ENCODE measurements at places on chromosomes 13 and 19. TPM values are rescaled to one million over a fixed set of nuclear protein-coding genes. Genes with fewer than 3 reads are reported as not detected.

- H3K36me3 ChIP-seq = no peaks in the 10 kb centered on the region
- no peak for DNase-seq
- no peak overlapping the region for H3K27ac ChIP-seq
- H3K27me3 ChIP-seq = no peaks in the 10 kb centered on the region
Measured at GRCh38 chr19:6020166-6020882, 42.4 kb upstream of the RANBP3 start.

- peaks cover 6% of the 10 kb centered on the region for H3K27me3 ChIP-seq
- H3K4me3 ChIP-seq = no peak overlapping the region
- no peak overlapping the region for H3K27ac ChIP-seq
- no peak for DNase-seq
Measured at GRCh38 chr13:74794582-74794981, 660.4 kb upstream of the KLF12 start.

DNA sequence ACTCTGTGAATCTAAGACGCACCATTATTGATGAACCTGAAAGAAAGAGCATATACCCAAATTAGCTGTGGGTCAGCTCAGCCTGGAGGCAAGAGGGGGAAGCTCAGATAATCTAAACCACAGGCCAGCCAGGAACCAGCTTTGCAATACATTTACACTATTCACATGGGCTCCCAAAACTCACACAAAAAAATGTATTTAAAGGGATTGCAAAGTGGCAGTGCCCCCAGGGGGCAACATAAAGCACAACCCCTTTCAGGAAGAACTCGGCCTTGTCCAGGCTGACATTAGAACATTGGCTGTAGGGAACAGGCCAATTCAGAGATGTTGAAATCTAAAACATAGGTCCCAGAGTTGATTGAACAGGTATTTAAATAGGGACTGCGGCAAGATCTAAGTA, 3.2 kb upstream of the PROZ start:
- peaks cover 32% of the 10 kb centered on the region for H3K27me3 ChIP-seq
- H3K4me3 ChIP-seq = no peak overlapping the region
- no peak overlapping the region for H3K27ac ChIP-seq
- H3K4me1 ChIP-seq = peaks cover 24% of the 10 kb centered on the region

DNA sequence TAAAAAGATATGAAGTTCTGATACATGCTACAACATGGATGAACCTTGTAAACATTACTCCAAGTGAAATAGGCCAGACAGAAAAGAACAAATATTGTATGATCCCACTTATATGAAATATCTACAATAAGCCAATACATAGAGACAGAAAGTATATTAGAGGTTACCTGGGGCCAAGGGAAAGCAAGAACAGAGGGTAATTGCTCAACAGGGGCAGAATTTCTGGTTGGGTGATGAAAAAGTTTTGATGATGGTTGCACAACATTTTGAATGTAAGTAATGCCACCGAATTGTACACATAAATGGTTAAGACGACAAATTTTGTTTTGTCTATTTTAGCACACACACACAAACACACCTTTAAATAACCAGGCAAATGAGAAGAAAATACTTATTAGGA, 268.4 kb downstream of the FOXO1 start:
- DNase-seq = no peak
- no peak overlapping the region for H3K27ac ChIP-seq
- no peaks in the 10 kb centered on the region for H3K27me3 ChIP-seq
- peaks cover 4% of the 10 kb centered on the region for H3K36me3 ChIP-seq

DNA sequence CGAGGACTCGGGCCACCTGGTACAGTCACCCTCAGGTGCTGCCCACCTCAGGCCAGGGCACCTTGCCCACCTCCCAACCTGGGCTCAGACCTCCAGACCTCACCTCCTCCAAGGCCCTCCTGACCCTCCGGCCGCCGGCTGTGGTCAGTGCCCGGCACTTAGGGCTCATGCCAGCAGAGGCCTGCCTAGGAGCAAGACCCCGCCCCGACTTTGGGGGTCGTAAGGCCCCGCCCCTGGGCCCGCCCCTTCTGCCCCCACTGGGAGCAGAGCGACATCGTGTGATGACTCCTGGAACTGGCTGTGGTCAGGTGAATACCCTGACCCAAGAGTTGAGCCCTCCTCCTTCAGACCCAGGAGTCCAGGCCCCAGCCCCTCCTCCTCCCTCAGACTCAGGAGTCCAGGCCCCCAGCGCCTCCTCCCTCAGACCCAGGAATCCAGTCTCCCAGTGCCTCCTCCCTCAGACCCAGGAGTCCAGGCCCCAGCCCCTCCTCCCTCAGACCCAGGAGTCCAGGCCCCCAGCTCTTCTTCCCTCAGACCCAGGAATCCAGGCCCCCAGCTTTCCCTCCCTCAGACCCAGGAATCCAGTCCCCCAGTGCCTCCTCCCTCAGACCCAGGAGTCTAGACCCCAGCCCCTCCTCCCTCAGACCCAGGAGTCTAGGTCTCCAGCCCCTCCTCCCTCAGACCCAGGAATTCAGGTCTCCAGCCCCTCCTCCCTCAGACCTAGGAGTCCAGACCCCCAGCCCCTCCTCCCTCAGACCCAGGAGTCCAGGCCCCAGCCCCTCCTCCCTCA, at the start of gene SBK2:
SBK2 (minus strand) TSS at position 183 of the 790 bp plus-strand sequence. CDS start 839 bp downstream, outside the sequence.
- no peak for DNase-seq
- H3K27me3 ChIP-seq = no peaks in the 10 kb centered on the region
- no peak within 1 kb of the TSS for H3K27ac ChIP-seq
- H3K36me3 ChIP-seq = no peaks in the 10 kb centered on the region

- no peak overlapping the region for H3K4me3 ChIP-seq
- H3K4me1 ChIP-seq = no peaks in the 10 kb centered on the region
- H3K27me3 ChIP-seq = no peaks in the 10 kb centered on the region
Measured at GRCh38 chr13:101383595-101383994, 32.7 kb downstream of the NALCN start.

Gene MYO1F
- total RNA-seq = 306 TPM

- peaks cover 29% of the 10 kb centered on the region for H3K36me3 ChIP-seq
- DNase-seq = no peak
- peak overlapping the region; percentile 40 for H3K4me3 ChIP-seq
- no peak overlapping the region for H3K27ac ChIP-seq
- peaks cover 52% of the 10 kb centered on the region for H3K4me1 ChIP-seq
Measured at GRCh38 chr13:40563350-40564125, 102.9 kb downstream of the FOXO1 start.

Gene IGSF23
- not detected for total RNA-seq

GRCh38 chr13:52650731-52651130, 1.9 kb upstream of the SUGT1 start:
- peaks cover 13% of the 10 kb centered on the region for H3K36me3 ChIP-seq
- H3K27me3 ChIP-seq = no peaks in the 10 kb centered on the region
- H3K27ac ChIP-seq = no peak overlapping the region
- no peak for DNase-seq
- H3K4me1 ChIP-seq = peaks cover 7% of the 10 kb centered on the region

DNA sequence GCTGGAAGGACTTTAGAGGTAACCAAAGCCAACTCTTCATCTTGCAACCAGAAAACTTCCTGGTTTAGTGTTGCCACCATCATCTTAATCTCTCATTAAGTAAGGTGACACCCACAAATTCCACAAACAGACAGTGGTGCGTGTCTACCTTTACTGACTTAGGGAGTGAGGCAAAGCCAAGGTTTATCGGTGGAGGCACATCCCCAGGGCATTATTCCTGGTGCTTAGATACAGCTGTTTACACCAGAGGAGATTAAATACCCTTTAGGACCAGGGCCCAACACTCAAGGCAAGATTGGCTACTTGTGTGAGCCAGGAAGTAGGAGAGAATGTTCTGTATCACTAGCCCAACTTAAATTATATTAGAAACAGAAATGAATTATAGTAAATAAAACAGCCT, 9.5 kb downstream of the STOML3 start:
- DNase-seq = no peak
- no peak overlapping the region for H3K27ac ChIP-seq
- no peaks in the 10 kb centered on the region for H3K4me1 ChIP-seq
- H3K36me3 ChIP-seq = no peaks in the 10 kb centered on the region

Gene PNMA8A
- total RNA-seq = 1.8 TPM

DNA sequence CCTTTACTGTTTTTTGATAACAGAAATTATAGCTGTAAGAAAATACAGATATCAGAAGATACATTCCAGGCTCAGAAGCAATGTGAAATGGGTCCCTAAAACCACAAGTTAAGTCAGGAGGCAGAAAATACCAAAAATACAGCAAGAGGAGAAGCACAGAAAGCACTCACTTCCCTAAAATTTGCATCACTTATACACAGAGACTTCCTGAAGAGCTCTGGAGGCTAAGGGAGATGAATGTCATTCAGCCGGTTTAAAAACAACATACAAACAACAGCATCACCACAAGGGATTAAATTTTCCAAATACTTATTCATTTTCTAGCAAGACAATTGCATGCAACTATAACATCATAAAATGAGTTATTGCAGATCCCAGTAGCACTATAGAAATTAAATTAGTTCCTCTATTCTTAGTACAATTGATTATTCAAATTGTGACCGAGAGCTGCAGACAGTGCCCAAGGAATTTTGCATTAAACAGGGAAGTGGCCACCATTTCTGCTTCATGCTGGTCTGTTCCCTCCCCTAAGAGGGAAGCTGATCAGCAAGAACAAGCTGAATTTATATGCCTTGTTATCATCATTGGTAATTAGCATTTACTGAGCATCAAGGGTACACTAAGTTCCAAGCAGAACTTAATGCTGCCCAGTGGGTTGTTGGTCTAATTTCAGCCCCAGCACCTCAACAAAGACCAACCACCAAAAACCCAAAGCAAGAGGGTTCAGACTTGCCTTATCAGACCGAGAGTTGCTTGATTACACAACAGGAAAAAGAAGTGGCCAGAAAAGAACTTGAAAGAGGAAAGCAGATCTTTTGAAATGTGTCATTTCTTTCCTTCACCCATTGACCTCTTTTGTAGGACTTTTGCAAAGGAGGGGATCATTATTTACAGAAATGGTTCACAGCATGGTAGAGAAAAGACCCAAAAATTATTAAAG, 140.7 kb downstream of the KCTD12 start:
- no peak overlapping the region for H3K27ac ChIP-seq
- no peaks in the 10 kb centered on the region for H3K4me1 ChIP-seq
- H3K36me3 ChIP-seq = no peaks in the 10 kb centered on the region

GRCh38 chr13:63128716-63129115, 1713.1 kb upstream of the PCDH20 start:
- no peak overlapping the region for H3K4me3 ChIP-seq
- H3K27ac ChIP-seq = no peak overlapping the region
- no peak for DNase-seq
- H3K36me3 ChIP-seq = no peaks in the 10 kb centered on the region
- no peaks in the 10 kb centered on the region for H3K4me1 ChIP-seq

Data from activated naive CD8-positive, alpha-beta T cell treated with anti-CD3 and anti-CD28 coated beads, Interleukin-2, amount 10 ng/mL, durations not matched to agents 7 days and 5 days (primary cell).